Cortex of kidney (tissue), 1 donor: ENCODE measurements at places on chromosomes 1 and 21.
A peak's percentile ranks its signal among the peaks of the same experiment; 100 is the strongest.

DNA sequence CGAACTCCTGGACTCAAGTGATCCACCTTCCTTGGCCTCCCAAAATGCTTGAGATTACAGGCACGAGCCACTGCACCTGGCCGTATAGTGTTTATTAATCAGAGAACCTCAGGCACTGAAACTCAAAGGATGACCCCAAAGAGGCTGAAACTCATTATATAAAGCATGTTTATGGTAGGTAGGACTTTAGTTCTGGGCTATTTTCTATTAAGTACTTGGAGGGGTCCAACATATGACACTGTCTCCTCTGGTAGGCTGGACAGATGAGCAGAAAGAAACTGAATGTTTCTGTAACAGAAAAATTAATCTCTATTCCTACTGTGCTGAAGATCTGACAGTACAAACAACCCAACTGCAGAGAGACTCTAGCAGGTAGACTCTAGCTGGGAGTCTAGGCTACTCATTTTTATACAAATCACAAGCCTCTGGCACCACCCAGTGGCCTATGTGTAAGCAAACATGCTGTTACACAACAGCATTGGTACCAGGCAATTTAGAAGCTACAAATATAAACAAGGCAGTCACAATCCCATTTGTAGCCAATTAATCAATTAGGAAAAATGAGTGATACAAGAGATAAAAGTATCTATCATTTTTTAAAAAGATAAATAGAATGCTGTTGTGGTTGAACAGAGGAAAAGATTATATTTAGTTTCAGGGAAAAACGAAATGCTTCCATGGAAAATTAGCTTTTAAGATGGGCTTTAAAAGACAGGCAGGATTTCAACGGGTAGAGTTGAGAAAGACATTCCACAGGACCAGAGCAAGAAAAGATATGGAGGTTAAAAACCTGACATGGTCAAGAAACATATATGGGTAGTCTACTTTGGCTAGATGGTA lies 10.4 kb downstream of the DCAF8 start:
- no peak for DNase-seq

DNA sequence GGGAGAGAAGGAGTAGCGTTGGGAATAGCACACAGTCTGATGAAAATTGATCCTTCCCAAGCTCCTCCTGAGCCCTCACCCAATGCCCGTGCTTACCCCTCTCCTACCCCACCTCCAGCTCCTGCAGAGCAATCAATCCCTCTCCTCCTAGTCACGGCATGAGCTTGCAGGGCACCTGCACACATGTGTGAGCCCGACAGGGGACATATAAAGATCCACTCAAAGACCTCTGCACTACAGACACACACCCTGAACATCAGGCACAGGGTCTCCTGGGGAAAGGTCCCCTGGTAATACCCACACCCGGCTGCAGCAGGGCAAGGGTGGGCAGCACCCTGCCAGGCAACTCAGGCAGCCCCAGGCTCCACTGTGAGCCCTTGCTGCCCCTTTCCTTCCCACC lies 426 bp downstream of the VSIG8 start:
- DNase-seq, result no peak

DNA sequence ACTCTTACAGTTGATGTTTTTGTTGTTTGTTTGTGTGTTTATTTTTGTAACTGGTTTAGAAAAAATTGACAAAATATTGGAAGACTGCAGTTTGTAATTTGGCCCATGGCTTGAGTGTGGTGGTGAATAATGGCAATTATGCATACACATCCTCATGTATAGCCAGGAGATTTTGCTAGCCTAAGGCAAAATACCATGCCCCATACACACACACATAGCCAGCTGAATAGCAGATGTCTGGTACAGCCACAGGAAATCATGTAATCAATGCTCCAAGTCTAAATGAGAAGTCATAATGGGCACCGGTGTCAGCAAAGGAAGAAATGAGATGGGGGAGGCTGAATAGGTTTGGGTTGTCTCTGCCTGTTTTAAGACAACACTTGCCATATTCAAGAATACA lies 135.2 kb upstream of the COA6 start:
- DNase-seq, result no peak

DNA sequence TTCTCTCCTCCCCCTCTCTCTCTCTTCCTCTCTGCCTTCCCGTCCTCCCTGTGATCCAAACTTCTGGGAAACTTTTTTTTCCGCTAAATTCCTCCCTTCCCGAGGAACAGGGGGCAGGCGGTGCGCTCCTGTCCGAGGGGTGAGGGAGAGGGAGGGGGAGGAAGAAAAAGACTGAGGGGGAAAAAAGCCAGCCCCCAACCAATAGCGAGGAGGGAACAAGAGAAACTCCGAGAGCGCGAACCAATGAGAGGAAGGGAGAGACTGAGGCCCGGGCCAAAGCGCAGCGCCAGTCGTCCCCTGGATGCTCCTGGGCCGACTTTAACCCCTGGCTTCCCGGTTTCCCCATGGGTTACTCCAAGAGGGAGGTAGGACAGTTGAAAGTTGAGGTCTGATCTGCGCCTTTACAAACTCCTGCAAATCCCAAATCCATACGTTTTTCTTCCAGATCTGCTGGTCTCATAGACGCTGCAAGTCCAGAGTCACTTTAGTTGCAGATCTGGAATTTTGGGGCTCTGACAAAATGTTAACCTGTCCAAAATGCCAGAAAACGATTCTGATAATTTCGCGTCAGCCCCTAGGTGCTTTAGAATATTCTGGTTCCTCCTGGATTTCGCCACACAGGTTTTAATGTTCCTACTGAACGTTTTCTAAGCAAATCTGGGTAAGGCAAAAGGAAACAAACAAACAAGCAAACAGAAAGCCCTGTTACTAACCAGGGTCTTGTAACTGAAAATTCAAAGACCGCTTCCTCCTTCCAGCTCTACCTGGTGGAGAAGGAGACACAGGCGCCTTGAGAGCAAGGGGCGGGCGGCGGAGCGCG lies at the start of gene TBX15:
Gene TBX15, minus strand, starts transcription at position 158 of the 820 bp plus-strand sequence. CDS start 548 bp downstream, outside the sequence.
- DNase-seq, result no peak

- DNase-seq, result no peak
Observed at GRCh38 chr1:11498956-11499594, 20.1 kb downstream of the DISP3 start.

GRCh38 chr1:185207980-185208602 lies 51.1 kb downstream of the SWT1 start:
- DNase-seq, result no peak

DNA sequence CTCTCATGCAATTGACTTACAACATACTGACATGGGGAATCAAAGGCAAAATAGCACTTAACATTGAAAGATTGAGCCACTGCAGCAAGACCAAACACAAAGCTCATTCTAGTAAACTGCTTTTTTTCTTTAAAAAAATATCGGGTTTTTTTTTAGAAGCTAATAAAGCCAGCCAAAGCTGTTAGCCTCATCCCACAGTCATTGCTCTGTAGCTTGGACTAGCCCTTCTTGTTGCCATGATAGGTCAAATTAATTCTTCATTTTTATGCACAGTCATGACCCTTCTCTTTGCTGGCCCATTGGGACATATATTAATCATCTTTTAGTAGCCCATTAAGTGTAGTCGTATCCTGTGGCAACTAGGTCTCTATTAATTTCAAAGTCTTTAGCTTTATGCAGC lies 231.3 kb downstream of the ADGRL2 start:
- no peak for DNase-seq

DNA sequence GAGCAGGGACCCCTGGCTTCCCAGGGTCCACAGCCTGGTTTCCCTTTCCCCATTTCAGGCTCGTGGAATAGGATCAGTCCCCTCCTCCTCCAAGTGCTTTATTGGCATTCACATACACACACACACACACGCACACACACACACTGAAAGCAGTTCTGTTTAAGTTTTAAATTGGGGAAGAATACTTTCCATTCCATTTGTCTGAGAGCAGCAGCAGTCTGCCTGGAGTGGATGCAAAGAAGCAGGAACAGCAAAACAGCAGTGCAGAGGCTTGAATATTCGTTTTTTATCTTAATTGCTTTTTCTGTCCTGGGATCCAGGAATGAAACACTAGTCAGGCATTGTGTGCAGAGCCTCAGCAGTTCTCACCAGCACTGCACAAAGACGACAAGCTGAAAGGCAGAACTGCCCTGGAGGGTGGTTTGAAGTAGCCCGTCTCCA lies 7.1 kb downstream of the CYB561D1 start:
- no peak for DNase-seq

GRCh38 chr21:17900990-17901385 lies 81.8 kb upstream of the C21orf91 start:
- no peak for DNase-seq

GRCh38 chr1:185564816-185565215 lies 169.4 kb upstream of the HMCN1 start:
- no peak for DNase-seq

GRCh38 chr1:45458894-45459293 lies 32.1 kb downstream of the TESK2 start:
- DNase-seq, result no peak

- no peak for DNase-seq
Observed at GRCh38 chr21:44300262-44300959, 558 bp downstream of the PFKL start.

DNA sequence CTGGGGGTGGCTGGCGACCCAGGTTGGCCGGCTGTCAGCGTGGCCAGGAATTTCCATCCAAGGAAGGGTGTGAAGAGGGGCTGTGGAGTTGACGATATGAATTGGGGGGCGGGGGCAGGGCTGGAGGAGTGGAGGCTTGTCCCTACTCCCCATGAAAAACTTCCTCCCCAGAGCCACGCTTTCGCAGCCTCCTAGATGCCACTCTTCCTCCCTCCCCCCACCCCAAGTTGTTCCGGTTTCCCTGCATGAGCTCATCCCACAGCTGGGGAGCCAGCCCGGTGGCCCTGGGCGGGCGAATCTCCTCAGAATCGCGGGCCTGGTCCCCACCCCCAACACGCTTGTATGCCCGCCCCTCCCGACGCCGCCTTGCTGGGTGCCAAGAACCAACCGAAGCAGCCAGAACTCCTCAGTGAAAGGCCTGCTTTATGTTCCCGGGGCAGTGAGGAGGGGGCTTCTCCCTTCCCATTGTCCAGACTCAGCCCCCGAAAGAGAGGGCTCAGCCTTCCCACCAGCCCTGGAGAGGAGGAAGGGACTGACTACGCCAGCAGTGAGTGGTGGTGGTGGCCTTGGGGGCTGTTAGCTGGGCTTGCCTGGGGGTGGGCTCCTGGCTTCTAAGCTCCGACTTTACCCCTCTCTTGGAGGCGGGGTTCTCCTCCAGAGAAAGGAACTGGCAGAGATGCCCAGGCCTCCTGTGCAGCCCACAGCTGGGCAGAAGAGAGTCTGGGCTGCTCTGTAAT lies 1.8 kb upstream of the CSMD2 start:
- DNase-seq, result no peak

DNA sequence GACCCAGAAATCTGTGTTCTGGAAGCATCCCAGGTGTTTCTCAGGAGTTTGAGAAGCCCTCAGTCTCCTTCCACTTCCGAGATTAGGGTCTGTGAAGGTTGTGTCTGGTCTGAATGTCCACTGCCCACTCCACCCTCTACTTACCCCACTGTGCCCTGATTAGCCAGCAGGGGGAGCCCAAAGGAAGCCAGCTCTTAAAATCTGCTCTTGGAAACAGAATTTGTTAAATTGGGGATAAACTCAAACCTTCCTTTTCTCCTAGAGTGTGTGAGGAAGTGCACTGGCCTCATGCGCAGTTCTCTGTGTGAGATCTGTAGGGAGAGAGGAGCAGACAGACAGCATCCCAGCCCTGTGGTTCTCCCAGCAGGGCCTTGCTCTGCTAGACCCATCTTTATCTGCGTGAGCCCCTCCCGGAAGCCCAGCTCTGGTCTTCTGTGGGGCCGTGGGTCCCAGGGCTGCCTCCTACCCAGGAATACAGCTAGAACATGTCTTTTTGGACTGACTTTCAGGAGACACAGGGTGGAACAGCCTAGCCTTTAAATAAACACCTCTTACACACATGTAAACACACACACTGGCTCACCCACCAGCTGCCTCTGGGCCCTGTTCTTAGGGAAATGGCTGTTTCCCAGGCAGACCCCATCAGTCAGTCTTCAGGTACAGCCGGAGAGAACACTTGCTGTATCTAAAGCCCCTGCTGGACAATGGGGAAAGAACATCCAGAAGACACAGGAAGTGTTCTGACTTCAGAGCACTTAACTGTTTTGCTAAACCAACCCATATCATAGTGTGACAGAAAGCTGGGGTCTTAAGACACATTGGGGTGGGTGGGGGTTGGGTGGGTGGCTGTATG lies 52.2 kb downstream of the SMYD2 start:
- DNase-seq, result no peak

- DNase-seq, result no peak
Observed at GRCh38 chr21:46017148-46017547, 35.6 kb downstream of the COL6A1 start.

DNA sequence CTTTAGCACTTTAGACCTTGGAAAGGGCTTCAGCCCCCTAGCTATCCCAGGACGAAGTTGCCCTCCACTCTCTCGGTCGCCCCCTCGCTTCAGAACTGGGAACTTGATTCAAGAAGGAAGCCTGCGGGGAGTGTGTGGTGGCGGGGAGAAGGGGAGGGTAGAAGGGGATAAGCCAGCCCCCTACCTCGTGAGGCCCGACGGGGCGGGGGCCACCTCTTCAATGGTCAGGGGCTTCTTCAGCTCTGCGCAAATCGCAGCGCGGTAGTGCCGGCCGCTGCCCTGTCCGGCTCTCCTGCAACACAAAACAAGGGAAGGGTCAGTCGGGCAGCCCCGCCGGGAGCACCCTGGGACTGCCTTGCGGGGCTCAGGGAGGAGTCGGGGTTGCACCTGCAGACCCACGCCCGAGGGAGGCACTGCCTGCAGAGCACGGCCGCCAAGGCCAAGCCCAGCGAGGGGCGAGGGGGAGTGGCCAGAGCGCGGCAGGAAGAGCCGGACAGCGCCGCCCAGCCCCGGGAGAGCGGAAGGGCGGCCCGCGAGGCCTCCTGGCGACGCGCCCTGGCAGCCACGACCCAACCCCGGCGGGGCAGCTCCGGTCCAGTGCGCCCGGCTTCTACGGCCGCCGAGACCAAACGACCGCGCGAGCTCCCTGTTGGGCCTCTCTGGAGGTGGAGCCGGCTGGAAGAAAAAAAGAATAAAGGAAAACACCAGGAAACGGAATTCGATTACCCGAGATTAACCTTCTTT lies 56.2 kb upstream of the RASAL2 start:
- DNase-seq, result peak; percentile 50

- no peak for DNase-seq
Observed at GRCh38 chr1:3814065-3814464, 17.8 kb upstream of the LRRC47 start.

GRCh38 chr1:60969971-60970509 lies 112.3 kb upstream of the NFIA start:
- no peak for DNase-seq

DNA sequence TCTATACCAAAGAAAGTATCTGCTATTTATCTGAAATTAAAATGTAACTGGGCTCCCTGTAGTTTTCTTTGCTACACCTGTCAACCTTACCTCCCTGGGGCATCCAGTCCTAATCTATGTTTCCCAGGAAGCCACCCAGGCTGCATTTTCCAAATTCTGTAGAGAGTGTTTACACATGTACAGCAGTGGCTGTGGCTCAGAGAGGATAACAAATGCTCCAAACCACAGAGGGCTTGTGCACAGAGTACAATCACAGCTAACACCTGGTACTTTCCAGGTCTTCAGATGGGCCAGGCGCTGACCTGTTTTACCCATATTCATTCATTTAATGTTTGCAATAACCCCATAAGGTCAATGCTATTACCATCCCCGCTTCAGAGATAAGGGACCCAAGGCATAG lies 146.5 kb upstream of the TNR start:
- DNase-seq, result no peak
